ENCODE measurements at places on chromosomes 3 and 15. TPM values are rescaled to one million over a fixed set of nuclear protein-coding genes. Genes with fewer than 3 reads are reported as not detected.

INKA1 gene
- 2.1 TPM for total RNA-seq

DENND4A gene
- 6.5 TPM for total RNA-seq

ANXA2 gene
- 4,722 TPM for total RNA-seq

ASB14 gene
- total RNA-seq: not detected

TOPAZ1 gene
- not detected for total RNA-seq

CNTN3 gene
- not detected for total RNA-seq

TRIM42 gene
- not detected for total RNA-seq

ATP2B2 gene
- total RNA-seq: 0.02 TPM

SH3GL3 gene
- 0.67 TPM for total RNA-seq

ARHGAP31 gene
- 1.4 TPM for total RNA-seq

HDDC3 gene
- 34.3 TPM for total RNA-seq

ZIC4 gene
- not detected for total RNA-seq

GOLGA8R gene
- 0.12 TPM for total RNA-seq

TMEM43 gene
- 86.5 TPM for total RNA-seq

LRRC34 gene
- total RNA-seq: not detected

P2RY14 gene
- total RNA-seq: not detected
